ENCODE measurements at places on chromosomes 7 and 10.

DNA sequence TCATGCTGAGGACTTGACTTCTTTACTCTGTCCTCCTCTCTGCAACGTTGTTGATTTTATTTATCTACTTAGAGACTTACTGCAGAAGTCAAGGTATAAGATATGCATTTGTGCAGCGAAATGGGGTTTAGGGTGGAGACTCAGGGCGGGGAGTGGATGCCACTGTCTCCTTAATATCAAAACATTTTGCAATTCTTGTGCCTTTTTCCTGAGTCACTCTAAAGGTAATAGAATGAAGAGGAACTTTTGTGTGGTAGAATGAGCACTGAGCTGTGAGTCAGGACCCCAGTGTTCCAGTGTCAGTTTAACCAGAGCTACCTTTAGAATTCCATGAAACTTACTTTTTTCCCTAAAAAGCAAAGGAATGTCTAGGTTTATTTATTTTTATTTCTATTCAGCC, 78.2 kb downstream of the VTI1A start:
- no peak for DNase-seq

DNA sequence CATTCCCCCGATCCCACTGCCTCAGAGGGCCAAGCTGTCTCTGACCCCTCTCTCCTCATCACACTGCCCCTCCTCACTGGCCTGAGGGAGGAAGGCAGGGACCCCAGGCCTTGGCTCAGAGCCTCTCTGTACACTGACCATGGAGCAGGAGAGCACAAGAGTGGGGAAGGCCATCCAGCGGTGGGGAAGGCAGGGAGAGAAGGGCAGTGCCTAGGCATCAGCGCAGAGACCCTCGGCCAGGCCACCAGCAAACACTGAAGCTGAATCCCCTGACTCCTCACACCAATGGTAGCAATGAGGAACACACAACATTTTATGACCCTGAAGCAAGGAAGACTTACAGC, 14.8 kb downstream of the OGDHL start:
- no peak for DNase-seq

DNA sequence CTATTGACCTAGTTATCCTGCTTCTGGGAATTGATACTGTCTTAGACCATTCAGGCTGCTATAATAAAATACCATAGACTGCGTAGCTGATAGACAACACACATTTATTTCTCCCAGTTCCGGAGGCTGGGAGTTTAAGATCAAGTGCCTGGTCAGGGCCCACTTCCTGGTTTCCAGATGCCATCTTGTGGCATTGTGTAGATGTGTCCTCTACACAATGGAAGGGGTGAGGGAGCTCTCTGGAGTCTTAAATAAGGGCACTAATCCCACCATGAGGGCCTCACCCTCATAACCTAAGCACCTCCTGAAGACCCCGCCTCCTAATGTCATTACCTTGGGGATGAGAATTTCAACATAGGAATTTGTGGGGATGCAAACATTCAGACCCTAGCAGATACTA, 62.4 kb downstream of the SLC35B4 start:
- no peak for DNase-seq

DNA sequence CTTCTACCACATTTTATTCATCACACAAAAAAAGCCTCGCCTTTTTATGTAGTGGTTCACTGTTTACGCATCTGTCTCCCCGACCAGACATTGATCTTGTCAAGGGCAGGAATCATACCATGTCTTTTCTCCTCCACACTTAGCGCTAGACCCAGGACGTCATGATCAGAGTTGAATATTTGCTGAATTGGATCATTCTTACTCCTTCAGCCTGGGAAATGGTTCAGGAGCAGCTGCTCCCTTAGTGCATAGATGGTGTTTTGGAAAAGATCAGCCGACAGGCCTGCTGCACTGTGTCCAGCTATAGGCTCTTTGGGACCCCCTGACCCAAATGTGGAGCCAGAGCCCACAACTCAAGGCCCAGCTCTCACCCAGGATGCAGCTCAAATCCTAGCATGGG, 249.1 kb upstream of the TMEM72 start:
- no peak for DNase-seq

GRCh38 chr10:44587488-44588318, 202.8 kb upstream of the CXCL12 start:
- DNase-seq, result no peak

- DNase-seq, result no peak
Measured at GRCh38 chr10:116014326-116014725, 258.7 kb downstream of the GFRA1 start.
